ENCODE measurements at places on chromosomes 7 and 10.

DNA sequence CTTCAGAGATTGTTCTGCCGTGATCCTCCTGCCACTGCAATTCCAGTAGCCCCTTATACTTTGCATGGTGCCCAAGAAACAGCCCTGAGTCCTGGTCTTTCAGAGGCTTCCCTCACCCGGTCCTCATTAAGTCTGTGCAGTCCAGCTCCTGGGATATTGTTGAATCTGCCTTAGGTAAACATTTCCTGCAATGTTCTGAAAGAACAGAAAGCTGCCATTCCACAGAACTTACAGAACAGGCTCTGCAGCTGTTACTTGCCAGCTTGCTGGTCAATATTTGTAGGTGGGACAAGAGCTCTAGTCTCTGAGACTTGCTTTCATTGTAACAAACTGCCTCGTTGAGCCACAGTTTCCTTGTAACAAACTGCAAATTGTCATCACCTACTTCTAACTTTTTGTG, 115.0 kb upstream of the KIF5B start:
- no peak for DNase-seq

DNA sequence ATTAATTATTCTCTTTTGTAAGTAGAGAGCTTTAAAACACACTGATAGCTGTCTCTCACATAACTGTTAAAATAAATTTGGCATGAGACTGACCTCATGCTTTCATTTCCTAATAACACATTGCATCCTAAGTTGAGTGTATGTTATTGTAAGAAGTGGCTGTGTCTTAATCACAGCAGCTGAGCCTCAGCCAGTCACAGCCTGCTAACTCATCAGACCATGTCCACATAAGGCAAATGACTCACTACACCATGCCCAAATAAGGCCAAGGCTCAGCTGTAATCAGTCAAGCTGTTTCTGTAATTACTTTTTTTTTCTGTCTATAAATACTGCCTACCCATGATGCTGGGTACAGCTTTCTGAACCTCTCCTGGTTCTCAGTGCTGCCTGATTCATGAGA, 860.9 kb downstream of the XPNPEP1 start:
- no peak for DNase-seq

- DNase-seq = no peak
These were observed 61.5 kb upstream of the RAPGEF5 start for GRCh38 chr7:22418251-22419046.

DNA sequence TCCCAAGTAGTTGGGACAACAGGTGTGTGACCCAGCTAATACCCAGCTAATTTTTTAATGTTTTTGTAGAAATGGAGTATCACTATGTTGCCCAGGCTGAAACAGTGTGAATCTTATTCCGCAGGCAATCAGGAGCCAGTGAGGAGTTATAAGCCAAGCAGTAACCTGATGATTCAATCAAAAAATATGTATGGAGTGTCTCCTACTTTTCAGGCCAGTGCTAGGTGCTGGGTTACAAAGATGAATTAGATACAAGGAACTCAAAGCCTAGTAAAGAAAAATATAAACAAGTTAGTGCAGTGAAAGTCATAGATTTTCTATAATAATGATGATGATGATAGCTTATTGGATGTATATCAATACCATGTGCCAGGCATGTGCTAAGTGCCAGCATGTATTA, 13.2 kb upstream of the IFRD1 start:
- DNase-seq = no peak

DNA sequence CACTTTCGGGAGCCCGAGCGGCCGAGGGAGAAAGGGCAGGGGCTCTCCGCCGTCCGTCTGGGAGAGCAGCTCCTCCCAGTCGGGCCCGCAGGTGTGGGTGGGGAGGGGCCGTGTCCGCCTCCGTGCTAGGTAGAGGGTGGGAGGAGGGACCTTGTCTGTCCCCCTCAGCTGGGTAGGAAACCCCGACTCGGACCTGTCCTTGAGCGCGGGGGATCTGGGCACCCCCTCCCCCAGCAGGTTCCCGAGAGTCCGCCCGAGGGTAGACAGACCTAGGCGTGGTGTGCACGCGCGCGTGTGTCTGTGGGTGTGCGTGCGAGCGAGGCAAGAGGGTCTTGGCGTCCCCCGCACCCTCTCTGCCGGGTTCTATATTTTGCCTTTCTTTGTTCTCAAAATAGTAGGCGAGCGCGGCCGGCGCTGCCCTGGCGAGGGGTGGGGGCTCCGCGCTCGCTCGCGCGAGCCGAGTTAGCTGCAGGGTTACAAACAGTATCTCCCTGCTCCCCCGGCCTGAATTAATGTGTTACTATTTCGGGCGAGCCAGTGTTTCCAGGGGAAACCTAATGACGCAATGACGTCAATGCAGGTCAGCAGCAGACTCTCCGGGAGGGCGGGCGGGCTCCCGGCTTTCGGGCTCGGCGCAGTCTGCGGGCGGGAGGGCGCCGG, 73.9 kb upstream of the LEP start:
- peak; percentile 67 for DNase-seq

DNA sequence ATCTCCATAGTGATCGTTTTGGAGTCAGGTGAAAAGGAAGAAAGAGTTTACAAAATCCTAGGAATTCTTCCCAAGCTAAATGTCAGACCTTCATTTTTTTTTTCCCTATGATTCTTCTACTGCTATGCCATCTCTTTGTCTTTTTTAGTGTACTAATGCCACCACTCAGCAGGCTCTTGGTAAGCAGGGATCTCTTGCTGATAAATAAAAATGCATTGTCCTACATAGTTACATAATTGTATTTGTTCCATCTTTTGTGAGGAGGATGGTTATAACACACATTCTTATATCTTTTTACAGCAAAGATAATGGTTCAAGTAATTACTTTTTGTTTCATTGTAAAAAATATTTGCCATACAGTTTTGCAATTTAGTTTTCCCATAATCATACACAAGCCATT, 36.8 kb upstream of the AFAP1L2 start:
- no peak for DNase-seq

DNA sequence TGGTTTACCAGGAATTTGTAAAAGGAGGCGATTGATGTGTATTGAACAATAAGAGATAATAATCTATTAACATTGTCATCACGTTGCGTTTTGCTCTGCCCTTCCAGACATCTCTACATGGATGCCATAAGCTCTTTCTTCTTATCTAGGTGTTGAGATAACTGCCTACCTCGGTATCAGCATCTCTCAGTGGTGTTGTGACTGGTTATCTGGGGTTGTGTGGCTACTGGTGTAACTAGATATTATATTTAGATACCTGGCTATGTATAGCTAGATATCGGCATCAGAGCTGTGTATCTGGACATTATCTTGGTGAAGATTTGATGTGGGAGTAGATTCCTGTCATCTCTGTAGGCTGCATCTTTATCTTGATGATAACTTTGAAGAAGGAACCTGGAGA, 17.2 kb downstream of the GATA3 start:
- no peak for DNase-seq

GRCh38 chr7:8437606-8438005, 4.2 kb downstream of the NXPH1 start:
- no peak for DNase-seq

DNA sequence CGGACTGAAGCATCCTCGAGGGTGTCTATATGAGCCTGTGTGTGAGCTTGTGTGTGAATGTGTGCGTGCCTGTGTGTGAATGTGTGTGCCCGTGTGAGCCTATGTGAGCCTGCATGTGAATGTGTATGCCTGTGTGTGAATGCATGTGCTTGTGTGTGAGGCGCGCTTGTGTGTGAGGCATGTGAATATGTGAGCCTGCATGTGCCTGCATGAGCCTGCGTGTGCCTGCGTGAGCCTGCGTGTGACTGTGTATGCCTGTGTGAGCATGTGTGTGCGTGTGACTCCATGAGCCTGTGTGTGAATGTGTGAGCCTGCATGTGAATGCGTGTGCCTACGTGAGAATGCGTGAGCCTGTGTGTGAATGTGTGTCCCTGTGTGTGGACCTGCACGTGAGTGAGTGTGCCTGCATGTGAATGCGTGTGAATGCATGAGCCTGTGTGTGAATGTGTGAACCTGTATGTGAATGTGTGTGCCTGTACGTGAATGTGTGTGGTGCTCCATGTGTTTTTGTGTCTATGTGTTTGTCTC, 33.4 kb downstream of the PDGFA start:
- no peak for DNase-seq

- DNase-seq = no peak
These were observed 65.3 kb downstream of the NPSR1 start for GRCh38 chr7:34723338-34723737.
